ENCODE measurements at places on chromosomes 16 and 17.

GRCh38 chr16:17204206-17204605, 266.6 kb downstream of the XYLT1 start:
- DNase-seq, result no peak

GRCh38 chr16:74275711-74276110, 20.9 kb upstream of the PSMD7 start:
- no peak for DNase-seq

DNA sequence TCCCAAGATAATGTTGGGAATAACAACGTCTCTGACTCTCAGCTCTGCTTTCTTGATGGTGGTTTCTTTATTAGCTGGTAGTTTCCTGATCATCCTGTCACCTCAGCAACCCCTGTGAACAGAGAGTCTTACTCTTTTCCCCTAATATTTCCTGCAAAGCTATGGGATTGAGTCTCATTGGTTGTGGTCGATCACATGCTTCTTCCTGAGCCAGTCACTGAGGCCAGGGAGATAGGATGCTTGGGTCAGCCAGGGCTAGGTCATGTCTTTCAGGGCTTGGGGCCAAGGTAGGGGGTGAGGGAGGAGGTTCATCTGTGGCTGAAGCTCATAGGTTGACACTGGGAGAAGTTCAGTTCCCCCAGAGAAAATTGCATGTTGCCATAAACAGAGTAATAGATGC, 114.3 kb downstream of the ABCC1 start:
- DNase-seq, result no peak

DNA sequence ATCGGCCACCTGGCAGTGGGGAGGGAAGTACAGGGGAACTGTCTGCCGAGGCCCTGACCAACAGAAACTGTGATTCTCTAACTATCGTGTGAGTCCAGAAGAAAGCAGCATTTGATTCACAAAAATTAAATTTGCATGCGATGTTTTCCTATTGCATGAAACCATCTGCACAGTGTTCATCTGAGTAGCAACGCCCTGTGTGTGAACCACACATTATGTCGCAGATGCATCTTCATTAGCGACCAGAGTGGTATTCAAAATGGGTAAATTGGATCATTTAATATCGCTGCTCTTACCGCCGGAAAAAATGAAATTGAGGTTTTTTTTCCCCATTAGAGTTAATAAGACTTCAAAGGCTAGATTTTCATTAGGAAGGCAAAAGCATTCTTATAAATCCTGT, 260.6 kb downstream of the ABCC12 start:
- DNase-seq, result no peak

- DNase-seq, result no peak
These were observed 59.2 kb downstream of the ANKRD11 start for GRCh38 chr16:89431158-89431584.

- no peak for DNase-seq
These were observed 17.1 kb downstream of the DGKE start for GRCh38 chr17:56851008-56851407.

All from neural crest cell (in vitro differentiated cells).